Pulmonary artery endothelial cell (primary cell): ENCODE measurements at places on chromosomes 6 and 20. TPM values are rescaled to one million over a fixed set of nuclear protein-coding genes. Genes with fewer than 3 reads are reported as not detected.

DNA sequence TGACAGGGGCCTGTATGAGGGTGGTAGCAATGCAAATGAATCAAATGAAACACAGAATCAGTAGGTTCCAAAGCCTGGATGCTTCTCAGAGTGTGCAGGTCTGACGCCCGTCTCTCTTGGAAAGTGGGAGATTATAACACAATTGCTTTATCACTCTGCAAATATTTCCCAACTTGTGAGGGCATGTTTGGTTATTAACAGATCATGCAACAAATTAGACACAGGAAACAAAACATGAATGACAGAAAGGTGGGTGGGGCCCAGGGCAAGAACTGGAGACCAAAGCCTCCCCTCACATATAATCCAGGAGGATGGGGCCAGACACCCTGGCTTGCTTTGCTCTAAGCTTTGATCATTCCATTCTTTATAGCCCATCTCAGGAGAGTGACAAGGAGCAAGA, 108.6 kb upstream of the MRPS10 start:
- DNase-seq = no peak

GRCh38 chr6:39980839-39981580, 46.7 kb upstream of the MOCS1 start:
- no peak for DNase-seq

- no peak for DNase-seq
These were observed 244.1 kb downstream of the TFAP2A start for GRCh38 chr6:10170816-10171215.

DNA sequence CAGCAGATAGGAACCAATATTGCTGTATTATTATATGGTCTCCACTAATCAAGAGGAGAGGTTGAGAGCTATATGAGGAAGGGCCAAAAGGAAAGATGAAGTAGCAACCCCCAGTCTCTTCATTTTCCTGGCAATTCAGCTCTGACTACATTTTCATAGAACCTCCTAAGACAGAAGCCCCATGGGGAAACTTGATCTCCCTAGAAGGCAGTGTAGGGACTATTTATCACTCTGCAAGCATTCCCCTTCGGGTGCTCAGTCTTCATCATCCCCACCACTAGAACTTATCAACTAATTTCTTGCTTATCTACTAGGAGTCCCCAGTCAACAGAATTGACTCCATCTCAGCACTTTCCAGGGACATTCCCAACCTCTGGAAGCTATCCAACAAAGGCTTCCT, 25.5 kb upstream of the ITCH start:
- no peak for DNase-seq

GRCh38 chr6:149716181-149716963, 1.5 kb downstream of the LATS1 start:
- DNase-seq = no peak

DNA sequence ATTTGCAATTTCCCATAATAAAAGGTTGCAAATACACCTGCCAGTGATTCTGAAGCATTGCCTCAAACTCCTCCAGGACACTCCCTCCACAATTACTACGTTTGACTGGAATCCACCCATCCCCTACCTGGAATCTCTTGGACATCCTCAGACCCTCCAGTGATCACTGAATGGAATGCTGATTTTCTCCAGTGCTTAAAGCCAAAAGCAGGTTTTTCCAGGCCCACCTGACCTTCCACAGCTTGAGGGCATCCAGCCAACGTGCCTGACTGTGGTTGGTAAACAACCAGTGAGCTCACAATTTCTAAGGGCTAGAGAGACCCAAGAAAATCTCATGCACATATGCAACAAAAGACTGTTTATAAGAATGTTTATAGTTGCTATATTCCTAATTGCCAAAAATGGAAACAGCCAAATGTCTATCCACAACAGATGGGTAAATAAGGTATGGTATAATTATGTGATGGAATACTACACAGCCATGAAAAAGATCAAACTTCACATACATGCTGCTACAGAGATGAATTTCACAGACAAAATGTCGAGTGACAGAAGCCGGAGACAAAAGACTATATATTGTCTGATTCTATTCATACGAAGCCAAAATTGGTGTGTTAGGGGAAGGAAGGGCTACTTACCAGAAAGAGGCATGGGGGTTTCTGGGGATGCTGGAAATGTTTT, 147.1 kb upstream of the RREB1 start:
- no peak for DNase-seq

- DNase-seq = no peak
These were observed 26.8 kb downstream of the PAQR8 start for GRCh38 chr6:52388790-52389189.

- DNase-seq = no peak
These were observed 333.8 kb downstream of the TFAP2A start for GRCh38 chr6:10081075-10081474.

DNA sequence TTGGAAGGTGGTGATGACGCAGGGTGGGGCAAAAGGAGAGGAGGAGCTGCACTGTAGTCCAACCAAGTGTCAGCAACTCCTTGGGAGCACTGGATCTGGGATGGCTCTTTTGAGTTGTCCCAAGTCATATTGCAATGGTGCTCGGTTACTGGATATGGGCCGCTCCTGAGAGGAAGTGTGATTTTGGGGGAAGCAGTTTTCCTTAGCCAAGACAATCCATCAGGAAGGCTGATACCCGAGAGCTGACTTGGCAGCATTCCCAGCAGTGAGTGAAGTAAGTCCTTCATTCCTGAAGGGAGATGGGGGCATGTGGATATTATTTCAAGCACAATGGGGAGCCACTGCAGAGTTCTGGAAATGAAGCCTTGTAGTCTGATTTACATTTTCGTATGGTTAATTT, 354.1 kb downstream of the RFPL4B start:
- no peak for DNase-seq

- peak; percentile 37 for DNase-seq
These were observed 115.4 kb downstream of the OPRM1 start for GRCh38 chr6:154154389-154154967.

GRCh38 chr6:3355011-3355357, 96.2 kb downstream of the PSMG4 start:
- no peak for DNase-seq

DNA sequence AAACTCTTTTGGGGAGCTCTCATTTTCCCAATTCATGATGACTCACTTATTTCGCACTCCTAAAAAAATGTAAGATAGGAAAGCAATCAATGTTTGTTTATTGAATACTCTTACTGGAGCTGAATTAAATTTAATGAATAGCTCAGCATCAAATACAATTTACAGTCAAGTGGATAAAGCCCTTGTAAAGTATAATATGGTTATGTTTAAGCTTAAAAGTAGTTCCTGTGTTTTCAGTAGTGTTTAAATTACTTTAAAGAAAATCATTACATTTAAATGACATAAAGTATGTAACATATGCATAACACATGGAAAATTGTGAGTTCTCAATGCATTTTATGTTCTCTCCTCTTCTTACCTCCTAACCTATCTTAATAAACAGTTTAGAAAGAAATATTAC, at the start of gene OR2B3:
OR2B3 (minus strand) TSS at position 101 of the 400 bp plus-strand sequence; CDS start at position 36, 65 bp downstream.
- DNase-seq = no peak

DNA sequence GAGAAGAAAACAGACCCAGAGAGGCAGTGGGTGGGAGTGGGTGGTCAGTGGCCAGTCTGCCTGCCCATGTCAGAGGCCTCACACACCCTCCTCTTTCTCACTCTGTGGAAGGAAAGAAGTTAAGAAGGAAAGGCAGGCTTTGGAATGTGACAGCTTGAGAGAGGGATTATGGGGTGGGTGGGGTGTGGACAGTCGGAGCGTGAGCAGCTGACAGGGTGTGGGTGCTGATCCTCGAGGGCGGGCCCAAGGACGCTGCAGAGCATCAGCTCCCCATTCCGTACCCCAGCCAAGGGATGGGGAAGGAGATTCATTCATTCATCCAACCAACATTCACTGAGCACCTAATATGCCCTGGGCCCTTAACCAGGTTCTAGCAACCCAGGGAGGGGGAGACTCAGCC, 4.8 kb downstream of the TGM6 start:
- no peak for DNase-seq

DNA sequence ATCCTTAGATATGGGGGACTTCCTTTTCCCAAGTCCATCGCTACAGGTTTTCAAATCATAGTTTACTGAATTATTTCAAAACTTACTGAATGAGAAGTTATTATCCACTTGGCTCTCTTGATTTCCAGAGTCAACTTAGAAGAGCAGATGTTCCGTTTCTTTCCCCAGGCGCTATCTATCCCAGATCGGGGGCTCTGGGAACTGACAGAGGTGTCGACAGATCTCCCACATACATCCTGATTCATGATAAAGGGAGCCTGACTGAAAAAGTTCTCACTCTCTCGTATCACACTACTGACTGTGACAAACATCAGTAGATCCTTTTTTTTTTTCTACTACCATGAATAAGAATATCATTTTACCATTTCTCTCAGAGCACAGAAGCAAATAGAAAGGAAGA, 654.8 kb downstream of the RNF144B start:
- no peak for DNase-seq

DOK5 gene
- 13.5 and 20.3 TPM in 2 replicates for total RNA-seq

SNX21 gene
- total RNA-seq = 20.8 and 22.7 TPM in 2 replicates

SUPT3H gene
- total RNA-seq = 5.3 and 8.6 TPM in 2 replicates

SCP2D1 gene
- total RNA-seq = not detected in 2 replicates

PSORS1C1 gene
- total RNA-seq = 2.2 and 2.4 TPM in 2 replicates

CRISP3 gene
- not detected in 2 replicates for total RNA-seq

LINC00237 gene
- total RNA-seq = not detected in 2 replicates

ARG1 gene
- total RNA-seq = not detected in 2 replicates

BANF2 gene
- total RNA-seq = not detected in 2 replicates

TMC2 gene
- total RNA-seq = not detected in 2 replicates
